AG04450 (cell line): ENCODE measurements at places on chromosomes 2 and 18.

- DNase-seq = no peak
These were observed 75.7 kb downstream of the RBMS1 start for GRCh38 chr2:160417745-160418397.

DNA sequence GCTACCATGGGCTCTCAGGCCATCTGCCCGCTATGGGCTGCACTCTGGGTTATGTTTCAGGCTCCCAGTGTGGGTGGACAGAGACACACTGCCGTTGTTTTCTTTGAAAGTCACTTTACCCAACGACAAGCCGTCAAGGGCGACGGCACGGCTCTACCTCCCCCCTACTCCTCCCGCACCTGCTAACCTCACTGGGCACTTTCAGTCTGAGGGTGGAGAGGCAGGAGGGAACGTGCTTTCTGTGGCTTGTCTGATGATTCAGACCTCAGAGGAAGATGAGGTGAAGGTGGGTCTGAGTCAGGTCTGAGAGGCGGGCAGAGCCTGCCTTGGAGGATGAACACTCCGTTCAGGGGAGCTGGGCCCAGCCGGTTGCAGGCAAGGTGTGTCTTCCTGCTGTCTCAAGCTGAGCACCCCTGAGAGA is 147.6 kb upstream of the HDAC4 start:
- DNase-seq = no peak

DNA sequence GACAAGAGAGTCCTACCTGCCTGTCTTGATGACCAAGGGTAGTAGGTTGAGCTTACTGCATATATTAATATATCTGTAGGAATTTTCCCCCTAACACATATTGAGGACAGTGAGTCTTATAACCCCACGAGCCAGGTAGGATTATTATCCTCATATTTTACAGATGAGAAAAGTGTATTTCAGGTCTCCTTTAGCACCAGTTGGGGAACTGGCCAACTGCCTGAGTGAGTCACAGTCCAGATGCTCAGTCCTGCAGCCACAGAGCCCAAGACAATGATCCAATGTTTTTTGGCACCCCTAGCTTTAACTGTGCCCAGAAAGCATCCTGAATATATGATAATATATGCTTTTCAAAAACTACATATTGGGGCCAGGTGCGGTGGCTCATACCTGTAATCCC is 30.8 kb upstream of the GLS start:
- no peak for DNase-seq

GRCh38 chr2:65064728-65065552 is 8.7 kb downstream of the CEP68 start:
- DNase-seq = peak; percentile 79

- no peak for DNase-seq
These were observed 28.2 kb upstream of the MCM6 start for GRCh38 chr2:135904341-135904989.

DNA sequence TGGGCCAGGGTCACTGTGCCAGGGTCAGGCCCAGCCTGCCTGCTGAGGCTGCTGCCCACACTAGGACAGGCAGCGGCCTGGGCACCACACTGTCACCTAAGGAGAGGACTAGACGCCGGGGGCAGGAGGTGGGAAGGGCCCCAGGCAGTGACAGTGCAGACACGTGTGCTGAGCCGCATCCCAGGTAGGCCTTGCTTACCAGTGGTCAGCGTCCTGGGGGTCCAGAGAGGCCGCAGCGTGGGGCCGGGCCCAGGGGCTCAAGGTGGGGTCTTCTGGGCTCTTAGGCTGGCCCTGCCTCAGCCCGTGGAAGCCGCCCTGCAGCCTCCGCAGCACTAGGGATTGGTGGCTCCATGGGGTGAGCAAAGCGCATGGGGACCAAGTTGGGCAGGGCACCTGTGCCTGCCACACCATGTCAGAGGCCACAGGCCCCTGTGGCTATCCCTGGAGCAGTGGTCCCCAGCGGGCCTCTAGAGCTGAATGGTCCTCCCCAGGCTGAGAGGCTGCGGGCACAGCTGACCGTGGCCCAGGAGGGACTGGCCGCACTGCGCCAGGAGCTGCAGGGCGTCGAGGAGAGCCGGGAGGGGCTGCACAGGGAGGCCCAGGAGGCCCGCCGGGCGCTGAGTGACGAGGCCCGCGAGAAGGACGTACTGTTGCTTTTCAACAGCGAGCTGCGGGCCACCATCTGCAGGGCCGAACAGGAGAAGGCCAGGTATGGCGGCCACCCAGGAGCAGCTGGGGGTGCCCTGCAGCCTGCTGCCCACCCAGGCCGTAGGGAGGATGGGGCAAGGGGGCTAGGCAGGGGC is 35.2 kb upstream of the SNED1 start:
- no peak for DNase-seq

GRCh38 chr2:119484834-119485233 is 39.4 kb downstream of the SCTR start:
- DNase-seq = no peak

DNA sequence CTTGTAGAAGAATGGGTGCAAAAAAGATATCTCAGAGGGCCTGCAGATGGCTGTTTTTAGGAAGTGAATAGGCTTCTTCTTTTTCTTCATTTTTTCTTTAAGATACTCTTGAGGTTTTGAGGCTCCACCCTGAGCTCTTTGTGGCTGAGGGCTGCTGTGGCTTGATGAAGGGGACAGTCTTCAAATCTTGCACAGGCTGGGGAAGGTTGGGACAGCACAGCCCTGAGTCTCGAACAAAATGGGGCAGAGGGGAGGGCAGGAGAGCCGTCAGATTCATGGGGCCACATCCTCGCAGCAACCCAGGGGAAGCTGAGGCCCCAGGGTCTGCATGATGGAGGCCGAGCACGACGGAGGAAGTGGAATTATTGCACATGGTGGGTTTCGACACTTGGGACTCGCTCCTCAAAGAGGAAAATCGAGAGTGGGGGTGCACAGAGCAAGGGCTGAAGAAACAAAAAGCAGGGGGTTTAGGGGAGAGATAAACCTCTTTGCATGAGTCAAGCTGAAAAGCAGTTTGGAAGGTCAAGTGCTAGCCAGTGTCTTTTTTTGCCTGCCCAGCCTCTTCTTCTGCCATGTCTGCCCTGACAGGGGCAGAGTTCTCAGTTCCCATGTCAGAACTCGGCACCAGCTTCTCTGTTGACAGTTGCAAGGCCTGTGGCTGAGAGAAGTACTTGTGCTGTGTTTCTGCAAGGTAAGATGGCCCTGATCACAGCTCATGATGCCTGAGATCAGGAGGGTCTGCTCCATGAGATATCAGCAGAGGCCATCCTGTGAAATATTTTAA is 19.5 kb downstream of the INPP4A start:
- no peak for DNase-seq

DNA sequence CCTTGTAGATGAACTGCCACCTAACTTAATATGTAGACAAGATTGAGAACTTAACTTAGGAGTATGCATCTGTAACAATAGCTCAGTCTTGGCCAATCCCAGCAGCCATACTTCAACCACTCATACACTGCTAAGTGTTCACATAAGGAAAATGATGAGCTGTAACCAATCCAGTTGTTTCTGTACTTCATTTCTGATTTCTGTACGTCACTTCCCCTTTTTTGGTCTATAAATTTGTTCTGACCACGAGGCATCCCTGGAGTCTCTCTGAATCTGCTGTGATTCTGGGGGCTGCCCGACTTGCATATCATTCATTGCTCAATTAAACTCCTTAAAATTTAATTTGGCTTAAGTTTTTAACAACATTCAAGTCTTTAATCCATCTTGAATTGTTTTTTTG is 6.4 kb downstream of the SH3YL1 start:
- DNase-seq = no peak

DNA sequence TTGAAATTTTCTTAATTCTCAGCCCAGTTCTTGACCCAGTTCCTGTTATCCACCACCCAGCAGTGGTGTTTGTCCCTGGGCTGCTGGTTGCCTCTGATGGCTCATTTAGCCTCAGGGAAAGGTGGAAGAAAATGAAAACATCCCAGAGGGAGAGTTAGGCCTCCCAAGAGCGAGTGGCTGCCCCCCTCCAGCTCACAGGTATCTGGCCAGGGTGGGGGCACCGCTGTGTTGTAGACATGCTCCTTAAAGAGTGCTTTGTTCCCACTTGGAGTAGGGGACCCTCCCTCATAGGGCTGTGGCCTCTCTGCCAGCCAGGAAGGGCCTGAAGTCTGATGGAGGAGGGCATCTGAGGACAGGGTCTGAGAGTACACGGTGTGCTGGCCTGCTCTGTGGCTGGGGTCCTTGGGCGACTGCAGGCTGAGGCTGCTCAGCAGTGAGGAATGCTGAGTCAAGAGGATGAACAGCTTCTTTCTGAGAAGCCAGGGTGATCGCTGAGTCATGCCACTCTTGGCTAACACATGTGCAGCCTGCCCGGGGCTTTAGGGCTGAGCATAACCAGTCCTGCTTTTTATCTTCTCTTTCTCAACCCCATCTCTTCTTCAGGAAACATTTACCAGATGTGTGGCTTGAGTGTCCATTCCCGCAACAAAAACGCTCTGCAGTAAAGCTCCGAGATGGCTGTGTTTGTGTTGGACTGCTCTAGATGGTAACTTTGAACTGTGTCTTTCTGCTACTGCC is 72.3 kb downstream of the IL1R2 start:
- DNase-seq = peak; percentile 96

GRCh38 chr2:69668598-69668997 is 25.1 kb upstream of the AAK1 start:
- DNase-seq = no peak

DNA sequence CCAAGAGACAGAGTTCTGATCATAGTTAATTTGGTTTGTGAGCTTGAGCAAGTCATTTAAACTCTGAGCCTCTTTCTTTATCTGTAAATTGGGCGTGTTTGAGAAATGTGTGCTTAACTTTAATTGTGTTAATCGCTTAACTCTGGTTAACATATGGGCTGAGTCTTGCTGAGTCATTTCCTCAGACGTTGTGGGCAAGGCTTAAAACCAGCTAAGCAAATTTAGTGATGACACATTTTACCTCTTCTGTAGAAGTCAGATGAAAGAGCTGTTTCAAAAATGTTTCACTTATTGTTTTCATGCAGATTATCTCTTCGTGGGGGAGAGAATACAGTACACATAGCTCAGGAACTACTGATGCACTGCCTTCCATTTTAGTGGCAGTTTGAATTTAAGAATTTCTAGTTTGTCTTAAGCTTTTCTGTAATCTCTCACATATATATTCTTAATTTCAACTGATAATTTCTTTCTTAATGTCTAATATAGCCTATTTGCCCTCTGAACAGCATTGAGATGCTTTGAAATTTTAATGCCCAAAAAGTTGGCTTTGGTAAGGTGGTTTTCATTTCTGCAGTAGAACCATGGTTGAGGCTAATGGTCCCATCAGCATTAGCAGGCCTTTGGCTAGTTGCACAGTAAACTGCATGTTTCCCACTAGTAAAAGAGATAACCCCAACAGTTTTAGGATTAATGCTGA is 34.9 kb downstream of the RAB10 start:
- peak; percentile 53 for DNase-seq

- DNase-seq = no peak
These were observed 32.6 kb upstream of the E2F6 start for GRCh38 chr2:11498543-11499034.

GRCh38 chr2:78521938-78522337 is 503.6 kb upstream of the REG3G start:
- DNase-seq = no peak

DNA sequence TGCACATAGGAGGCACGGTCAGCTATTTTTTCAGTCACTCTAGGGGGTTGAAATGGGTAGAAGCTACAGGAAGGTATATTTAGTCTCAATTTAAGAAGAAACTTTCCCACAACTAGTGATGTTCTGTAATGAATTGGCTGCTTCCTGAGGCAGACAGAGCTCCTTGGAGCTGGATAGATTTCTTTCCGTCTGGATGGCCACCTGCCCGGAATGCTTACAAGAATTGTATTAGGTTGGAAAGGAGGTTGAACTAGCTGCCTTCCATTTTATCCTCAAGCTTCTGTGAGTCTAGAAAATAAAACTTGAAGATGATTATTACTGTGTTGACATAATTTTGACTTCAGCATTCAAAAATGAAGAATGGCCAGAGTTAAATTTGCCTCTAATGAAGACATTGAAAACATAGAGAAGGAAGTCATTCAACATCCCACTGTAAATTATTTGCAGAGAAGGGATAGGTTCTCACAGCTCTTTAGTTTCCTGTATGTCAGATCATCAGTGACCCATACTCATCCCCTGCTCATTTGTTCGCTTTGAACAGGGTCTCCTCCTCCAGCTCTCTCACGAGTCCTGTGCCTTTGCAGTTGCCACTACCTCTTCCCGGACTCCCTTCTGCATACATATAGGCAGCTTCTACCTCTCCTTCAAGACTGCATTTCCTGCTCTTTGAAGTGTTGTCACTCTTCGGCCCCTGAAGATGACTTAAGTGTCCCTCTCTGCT is 88.8 kb downstream of the CRIM1 start:
- no peak for DNase-seq
